ENCODE measurements at places on chromosomes 3 and 15.

- no peak for DNase-seq
Observed at GRCh38 chr15:81054236-81054635, 53.5 kb downstream of the TLNRD1 start.

GRCh38 chr3:120850381-120851295, 57.4 kb upstream of the STXBP5L start:
- no peak for DNase-seq

- no peak for DNase-seq
Observed at GRCh38 chr3:79810092-79810491, 42.3 kb upstream of the ROBO1 start.

DNA sequence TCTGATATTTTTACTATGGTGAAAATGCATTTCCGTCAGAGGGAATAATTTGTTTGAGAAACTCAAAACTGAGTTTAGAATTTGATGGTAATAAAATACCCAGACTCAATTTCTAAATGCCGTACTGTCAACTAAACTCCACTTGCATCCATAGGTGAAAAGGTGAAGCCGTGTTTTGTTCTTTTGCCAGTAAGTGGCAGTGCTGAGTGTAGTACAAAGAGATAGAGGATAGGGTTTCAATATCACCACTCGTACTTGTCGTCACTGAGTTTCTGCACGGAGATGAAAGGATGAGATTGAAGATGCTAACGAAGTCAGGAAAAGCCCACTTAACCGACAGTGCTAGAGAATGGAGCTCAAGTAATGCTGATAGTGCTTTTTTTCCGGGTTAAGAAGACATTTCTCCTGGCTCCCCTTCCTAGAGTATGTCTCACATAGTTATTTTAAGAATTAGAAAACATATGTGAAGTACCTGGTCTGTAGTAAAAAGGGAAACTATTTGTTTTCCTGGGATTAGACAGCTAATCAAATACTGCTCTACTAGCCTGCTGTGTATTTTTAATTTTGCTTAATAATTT, 345.1 kb downstream of the IL5RA start:
- no peak for DNase-seq

GRCh38 chr3:190375246-190375645, 12.7 kb upstream of the CLDN16 start:
- DNase-seq = no peak

DNA sequence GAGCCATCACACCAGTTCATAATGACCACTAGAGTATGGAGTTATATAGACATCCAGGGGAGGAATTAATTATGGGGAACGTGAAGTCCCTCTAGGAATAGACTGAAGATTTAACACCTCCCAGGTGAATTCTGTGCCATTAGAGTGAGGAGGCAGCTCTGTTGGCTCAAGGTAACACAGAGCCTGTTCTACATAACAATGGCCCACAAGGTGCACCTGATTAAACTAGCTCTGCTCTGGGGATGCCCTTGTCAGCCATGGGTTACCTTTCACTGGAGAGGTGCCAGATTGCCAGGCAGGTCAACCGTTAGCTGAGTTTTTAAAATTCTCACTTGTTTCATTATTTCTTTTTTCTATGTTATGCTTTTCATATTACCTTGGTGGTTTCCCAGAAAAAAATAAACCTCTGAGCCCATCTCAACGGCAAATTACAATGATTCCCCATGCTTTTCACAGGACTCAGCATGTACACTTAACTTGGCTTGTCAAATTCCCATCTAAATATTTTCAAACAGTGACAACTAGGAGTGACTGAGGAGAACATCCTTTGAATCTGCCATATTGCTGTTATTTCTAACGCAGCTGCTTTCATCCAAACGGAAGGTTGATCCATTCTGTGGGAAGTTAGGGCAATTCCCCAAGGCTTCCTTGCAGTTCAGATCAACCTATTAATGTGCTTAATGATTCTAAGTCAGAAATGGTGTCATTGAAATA, 512.9 kb downstream of the MCTP2 start:
- no peak for DNase-seq

DNA sequence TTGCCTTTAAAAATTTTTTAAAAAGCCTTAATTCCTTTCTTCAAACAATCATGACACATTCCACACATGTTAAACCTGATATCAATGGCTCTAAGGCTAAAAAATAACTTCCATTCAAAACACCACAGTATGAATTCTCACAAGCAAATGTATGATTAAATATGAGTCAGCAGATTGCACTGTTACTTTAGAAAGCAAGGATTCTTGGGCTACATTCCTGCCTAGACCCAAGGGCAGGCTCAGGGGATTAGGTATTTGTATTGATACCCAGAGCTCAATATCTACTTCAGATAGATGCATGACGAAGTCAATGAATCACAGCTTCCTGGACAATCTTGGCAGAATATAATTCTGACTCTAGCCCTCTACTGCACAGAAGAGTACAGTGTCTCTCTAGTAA, 65.7 kb downstream of the RARB start:
- DNase-seq = no peak

- DNase-seq = no peak
Observed at GRCh38 chr3:110528305-110529121, 543.1 kb upstream of the NECTIN3 start.

- no peak for DNase-seq
Observed at GRCh38 chr3:59654480-59655417, 604.9 kb upstream of the CFAP20DC start.

DNA sequence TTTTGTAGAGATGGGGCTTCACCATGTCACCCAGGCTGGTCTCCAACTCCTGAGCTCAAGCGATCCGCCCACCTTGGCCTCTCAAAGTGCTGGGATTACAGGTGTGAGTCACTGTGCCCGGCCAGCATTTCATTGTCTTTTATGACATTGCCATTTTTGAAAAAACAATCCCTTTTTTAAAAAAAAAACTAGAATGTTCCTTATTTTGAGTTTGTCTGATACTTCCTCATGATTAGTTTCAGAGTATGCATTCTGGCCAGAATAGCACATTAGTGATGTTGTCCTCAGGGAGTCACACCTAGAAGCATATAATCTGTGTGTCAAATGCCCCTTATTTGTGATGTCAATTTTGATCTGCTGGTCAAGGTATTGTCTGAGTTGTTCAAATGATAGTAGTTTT, 21.2 kb upstream of the NMD3 start:
- DNase-seq = no peak

- DNase-seq = no peak
Observed at GRCh38 chr15:81168131-81168526, 28.6 kb upstream of the IL16 start.

DNA sequence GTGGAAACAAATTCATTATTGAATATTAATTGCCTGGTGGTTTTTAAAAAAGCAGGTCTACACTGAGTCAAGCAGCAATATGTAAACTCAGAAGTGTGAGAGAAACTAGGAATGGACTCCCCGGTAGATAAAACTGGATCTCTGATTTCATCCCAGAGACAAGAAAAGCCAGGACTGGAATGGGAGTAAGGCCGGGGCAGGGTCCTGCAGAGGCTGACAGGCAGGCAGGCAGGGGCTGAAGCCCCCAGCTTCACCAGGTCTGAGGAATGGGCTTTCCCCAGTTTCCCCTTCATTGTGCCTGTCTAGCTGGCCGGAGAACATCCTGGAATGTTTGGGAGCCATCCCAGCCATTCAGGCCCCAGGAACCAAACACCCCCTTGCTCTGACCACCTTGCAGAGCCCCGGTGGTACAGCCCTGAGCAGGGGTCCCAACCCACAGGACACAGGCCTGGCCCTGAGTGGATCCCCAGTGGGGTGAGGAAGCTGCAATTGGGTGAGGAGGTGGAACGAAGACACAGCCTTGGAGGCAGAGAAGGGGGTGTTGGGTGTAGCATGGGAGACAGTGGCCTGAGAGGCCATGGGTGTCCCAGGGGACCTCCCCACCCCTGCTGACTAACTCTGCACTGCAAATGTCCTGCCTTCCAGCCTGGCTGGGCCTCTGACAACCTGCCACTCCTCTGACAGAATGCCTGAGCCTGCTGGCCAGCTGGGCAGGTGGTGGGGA, 31.7 kb upstream of the XYLB start:
- no peak for DNase-seq

DNA sequence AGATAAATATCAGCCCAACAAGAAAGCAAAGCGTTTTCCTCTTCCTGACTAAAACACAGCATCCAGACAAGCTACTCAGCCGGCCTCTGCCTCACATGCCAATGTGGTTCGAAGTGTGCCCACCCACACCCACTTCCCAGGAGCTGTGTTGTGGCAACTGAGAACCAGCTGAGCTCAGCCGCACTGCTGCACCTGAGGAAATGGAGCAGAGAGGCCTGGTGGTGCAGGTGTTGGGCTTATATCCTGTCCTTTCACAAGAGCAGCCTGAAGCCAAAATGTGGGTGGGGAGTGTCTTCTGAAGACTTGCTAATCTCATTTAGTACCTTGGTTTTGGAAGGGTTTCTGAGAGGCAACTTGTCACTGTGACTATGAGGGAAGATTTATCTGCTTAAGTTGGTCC, 23.0 kb upstream of the RETNLB start:
- DNase-seq = no peak

GRCh38 chr3:109115451-109115850, 2.5 kb downstream of the MORC1 start:
- DNase-seq = no peak

DNA sequence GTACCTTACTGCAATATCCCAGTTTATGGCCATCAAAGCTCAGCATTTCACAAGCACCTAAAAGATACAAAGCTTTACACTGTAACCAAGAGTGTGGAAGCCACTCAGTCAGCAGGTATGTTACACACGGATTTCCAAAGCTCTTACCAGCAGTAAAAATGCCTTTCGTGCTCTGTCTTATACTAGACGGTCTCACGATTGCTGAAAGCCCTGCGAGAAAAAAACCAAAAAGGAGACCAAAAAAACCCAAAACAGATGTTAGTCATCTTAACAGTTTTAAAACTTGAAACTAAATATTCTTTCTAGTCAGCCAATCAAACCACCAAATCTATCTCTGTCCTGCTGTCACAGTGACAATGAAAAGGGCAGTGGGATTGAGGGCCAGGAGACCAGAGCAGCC, 39.0 kb downstream of the TAMM41 start:
- no peak for DNase-seq

DNA sequence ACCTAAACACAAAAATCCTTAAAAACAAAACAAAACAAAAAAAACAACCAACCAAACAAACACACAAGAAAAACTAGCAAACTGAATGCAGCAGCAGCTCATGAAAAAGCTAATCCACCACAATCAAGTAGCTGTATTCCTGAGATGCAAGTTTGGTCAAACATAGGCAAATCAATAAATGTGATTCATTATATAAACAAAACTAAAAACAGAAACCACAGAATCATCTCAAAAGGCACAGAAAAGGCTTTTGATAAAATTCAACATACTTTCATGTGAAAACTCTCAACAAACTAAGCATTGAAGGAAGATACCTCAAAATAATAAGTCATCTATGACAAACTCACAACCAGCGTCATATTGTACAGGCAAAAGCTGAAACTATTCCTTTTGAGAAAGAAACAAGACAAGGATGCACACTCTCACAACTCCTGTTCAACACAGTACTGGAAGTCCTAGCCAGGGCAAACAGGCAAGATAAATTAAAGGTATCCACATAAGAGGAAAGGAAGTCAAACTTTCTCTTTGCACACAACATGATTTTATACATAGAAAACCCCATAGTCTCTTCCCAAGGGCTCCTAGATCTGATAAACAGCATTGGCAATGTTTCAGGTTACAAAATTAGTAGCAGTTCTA, 495.1 kb upstream of the SGO1 start:
- DNase-seq = no peak

DNA sequence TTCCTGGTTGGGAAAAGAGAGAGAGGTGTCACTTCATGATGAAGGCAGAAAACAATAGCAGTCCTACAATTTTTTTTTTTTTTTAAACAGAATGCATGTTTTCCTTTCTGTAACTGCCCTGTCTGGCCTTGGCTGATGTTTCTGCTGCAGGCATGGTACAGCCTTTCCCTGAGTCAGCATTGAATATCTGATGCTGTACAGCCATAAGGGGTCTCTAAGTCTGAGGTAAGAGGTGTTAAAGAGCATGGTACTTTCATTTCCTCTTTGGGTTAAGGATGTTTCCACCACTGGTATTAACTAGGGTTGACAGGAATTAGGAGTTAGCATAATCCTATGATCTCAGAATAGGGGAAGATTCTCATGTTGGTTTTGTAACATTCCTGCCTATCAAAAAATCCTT, 147.4 kb downstream of the CHST2 start:
- DNase-seq = no peak

GRCh38 chr3:81891055-81891895, 129.8 kb upstream of the GBE1 start:
- DNase-seq = no peak

- no peak for DNase-seq
Observed at GRCh38 chr15:50251638-50252182, 13.8 kb downstream of the HDC start.

GRCh38 chr15:75661756-75662140, 14.0 kb downstream of the SNX33 start:
- DNase-seq = no peak

GRCh38 chr3:72134989-72135451, 350.1 kb upstream of the PROK2 start:
- no peak for DNase-seq

- DNase-seq = no peak
Observed at GRCh38 chr15:49387471-49387870, 35.6 kb upstream of the FGF7 start.

DNA sequence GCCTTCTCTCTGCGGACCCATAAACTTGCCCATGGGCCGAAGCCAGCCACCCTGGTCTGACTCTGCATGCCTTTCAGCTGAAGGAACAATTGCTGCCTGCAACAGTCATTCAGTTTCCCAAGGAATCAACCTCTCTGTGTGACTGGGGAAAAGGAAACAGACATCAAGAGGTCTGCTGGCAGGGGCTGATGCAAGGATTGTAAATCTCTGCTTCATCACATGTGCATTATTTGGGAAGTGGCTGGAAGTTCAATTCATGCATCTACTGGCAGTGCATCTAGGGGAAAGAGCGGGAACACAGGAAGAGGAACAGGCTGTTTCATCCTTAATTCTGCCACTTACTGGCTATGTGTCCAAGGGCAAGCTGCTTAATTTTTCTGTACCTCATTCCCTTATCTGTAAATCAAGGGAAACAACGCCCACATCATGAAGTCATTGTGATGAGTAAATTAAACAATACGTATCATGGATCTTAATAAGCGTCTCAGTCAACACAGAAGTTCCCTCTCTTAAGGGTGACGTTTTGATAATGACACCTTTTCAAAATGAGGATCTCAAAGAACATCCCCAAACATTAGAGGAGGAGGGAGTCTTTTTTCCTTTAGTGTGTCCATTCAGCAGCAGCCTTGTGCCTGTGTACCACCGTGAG, 17.4 kb upstream of the ADPGK start:
- no peak for DNase-seq

- no peak for DNase-seq
Observed at GRCh38 chr3:11706604-11707003, 62.9 kb upstream of the VGLL4 start.

- DNase-seq = no peak
Observed at GRCh38 chr3:105790534-105790933, 78.3 kb downstream of the CBLB start.

- no peak for DNase-seq
Observed at GRCh38 chr15:80114114-80114513, 38.7 kb upstream of the FAH start.
